H4 (cell line): ENCODE measurements at places on chromosomes 11 and 22. TPM values are rescaled to one million over a fixed set of nuclear protein-coding genes. Genes with fewer than 3 reads are reported as not detected.
A peak's percentile ranks its signal among the peaks of the same experiment; 100 is the strongest.

Gene CHST1
- 0.95 and 2.0 TPM in 2 replicates for total RNA-seq

Gene OR8D1
- not detected in 2 replicates for total RNA-seq

DNA sequence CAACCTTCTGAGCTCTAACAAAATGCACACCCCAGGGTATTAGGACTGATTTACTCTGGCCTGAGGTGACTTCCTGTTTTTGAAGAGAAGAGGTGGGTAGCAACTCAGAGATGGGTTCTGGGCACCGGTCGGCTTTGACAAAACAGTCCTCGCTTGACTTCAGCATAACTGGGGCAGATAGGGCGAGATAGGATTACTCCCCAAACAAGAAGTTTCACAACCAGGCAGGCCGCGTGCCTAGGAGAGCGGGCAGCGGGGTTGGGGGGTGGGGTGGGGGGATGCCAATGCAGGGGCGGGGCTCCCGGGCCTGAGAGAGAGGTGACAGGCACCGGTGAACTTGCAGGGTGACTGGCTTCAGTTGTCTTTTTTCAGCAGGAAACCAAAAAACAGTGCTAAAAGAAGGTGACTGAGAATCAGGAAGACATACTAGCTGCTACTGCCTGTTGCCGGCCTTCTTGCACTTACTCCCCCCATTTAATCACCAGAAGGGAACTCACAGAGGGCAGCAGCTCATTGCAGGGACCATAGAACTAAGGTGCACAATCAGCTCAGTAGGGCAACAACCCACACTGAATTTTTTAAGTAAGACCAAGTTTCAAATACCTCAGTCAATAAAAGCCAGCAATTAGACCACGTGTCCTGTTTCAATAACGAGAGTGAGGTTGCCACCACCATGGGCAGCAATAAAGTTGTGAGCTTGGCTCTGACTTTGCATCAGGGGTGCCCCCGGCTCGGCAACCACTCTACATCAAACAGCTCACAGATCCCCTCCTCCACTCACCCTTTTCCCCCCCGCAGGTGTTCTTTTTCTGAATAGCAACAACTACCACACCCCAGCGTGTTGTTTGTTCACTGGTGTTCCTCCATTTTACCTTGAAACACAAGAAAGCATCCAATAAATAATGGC is 37.2 kb upstream of the ETS1 start:
- no peak for DNase-seq

GRCh38 chr11:34654483-34655334 is 33.8 kb downstream of the EHF start:
- DNase-seq, result peak; percentile 92

DNA sequence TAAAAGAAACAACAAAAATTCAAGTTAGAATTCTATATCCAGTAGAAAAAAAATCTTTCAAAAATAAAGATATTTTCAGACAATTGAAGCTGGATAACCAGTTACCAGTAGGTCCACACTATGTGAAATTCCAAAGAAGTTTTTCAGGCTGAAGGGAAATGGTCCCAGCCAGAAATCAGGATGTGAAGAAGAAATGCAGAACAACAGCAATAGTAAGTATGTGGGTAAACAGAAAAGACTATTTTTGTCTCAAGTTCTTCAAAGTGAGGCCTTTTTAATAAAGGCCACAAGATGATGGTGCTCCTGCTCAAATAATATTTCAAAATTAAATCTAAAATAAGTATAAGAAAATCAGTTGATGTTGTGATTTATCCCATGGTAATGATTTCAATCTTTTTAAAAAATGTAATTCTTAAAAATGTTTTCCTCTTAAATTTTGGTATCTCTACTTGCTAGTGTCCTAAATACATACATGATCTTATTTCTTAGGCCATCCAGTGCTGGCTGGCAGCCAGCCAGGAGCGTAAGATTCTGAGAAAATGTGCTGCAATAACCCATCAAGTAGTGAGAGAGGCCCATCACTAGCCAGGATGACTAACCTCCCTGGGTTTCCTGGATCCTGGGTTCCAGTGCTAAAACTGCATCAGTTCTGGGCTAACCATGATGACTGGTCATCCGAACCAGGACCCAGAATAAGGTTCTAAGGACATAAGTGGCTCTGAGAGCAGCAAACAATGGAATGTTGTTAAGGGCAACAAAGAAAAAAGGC is 15.6 kb upstream of the UCP3 start:
- no peak for DNase-seq

GRCh38 chr11:31640611-31641010 is 131.0 kb downstream of the ELP4 start:
- DNase-seq, result no peak
